GM19239 (cell line): ENCODE measurements at places on chromosomes 3 and 15.

- DNase-seq: no peak
Measured at GRCh38 chr15:87628311-87628710, 628.2 kb downstream of the NTRK3 start.

DNA sequence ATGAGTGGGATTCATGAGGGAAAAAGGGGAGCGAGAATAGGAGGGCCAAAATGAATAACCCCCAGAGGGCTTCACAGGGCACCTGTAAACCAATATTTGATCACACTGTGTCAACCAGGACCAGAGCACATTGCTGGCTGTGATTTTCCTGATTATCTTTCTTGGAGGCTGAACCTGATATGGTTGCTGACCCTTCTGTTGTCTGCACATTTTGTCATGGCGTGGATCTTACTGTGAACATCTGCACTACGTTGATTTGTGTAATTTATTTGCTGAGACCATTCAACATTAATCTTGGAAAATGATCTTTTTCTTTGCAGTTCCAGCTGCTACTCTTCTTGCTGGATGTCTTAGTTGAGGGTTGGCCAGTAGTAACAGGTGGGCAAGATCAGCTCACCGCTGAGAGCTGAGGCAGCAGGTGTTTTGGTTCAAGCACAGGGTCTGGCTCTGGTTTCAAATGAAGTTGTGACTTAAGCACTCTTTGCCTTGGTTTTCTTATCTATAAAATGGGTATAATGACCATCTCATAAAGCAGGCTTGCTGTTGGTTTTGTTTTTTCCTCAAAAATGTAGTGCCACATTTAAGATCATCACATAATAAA, 61.2 kb downstream of the ARHGEF26 start:
- no peak for DNase-seq

DNA sequence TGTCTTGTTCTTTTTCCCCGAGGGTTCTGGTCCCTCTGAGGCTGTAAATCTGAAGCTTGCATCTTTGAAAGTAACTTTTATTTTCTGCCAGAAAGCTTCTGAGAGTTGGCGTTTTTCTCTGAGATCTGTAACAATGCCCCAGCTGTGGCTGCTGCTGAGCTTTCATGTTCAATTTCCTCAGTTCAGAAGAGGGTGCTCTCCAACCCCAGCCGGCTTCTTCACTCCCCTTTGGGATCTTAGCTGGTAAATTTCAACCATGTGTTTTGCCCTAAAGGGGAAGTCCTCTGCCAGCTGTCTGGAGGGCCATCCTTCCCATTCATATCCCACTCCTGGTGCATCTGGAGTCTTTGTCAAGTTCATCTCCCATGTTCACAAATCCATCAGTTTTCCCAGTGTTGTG, 18.3 kb upstream of the CFAP100 start:
- no peak for DNase-seq

GRCh38 chr3:40920041-40920440, 279.3 kb upstream of the CTNNB1 start:
- no peak for DNase-seq

DNA sequence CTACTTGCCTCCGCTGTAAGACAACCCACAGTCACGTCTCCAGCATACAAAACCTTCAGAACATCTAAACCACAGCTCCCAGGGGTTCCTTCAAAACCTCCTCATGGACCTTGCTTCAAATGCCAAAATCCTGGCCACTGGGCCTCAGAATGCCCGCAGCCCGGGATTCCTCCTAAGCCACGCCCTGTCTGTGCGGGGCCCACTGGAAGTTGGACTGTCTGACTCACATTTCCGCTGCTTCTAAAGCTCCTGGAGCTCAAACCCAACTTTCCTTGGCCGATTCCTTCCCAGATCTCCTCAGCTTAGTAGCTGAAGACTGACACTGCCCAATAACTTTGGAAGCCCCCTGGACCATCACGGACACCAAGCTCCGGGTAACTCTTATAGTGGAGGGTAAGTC, 17.9 kb upstream of the OR5H6 start:
- DNase-seq: no peak

GRCh38 chr3:134078169-134078831, 48.6 kb upstream of the SLCO2A1 start:
- no peak for DNase-seq

DNA sequence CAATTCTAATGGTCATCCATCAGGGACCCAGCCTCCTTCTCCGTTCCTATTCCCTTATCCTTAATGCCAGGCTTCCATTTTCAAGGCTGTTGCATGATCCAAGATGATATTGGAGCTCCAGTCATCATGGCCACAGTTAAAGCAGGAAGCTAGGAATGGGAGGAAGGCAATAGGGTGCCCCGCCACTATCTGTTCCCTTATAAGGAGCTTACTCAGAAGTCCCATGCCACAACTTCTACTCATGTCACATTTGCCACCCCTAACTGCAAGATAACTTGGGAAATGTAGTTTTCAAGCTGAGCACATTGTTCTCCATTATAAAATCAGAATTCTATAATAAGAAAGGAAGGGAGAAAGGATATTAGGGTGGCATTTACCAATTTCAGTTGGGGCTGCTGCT, 38.6 kb upstream of the SPSB4 start:
- no peak for DNase-seq

DNA sequence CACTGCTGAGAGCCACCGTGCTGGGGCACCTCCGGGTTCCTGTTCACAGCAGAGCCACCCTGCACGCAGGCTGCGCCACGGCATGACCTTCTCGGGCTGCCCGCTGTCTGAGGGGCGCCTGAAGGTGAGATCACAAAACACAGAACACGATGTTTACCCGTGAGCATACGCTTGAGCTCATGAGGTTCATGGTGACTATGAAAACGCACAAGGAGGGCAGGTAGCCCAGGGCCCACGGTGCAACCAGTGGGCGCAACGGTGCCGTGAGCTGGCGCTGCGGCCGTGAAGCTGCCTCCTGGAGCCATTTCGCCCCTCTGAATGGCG, 36.1 kb downstream of the KLHL25 start:
- DNase-seq: no peak

GRCh38 chr3:46986055-46986730, 6.7 kb downstream of the NBEAL2 start:
- DNase-seq: no peak

DNA sequence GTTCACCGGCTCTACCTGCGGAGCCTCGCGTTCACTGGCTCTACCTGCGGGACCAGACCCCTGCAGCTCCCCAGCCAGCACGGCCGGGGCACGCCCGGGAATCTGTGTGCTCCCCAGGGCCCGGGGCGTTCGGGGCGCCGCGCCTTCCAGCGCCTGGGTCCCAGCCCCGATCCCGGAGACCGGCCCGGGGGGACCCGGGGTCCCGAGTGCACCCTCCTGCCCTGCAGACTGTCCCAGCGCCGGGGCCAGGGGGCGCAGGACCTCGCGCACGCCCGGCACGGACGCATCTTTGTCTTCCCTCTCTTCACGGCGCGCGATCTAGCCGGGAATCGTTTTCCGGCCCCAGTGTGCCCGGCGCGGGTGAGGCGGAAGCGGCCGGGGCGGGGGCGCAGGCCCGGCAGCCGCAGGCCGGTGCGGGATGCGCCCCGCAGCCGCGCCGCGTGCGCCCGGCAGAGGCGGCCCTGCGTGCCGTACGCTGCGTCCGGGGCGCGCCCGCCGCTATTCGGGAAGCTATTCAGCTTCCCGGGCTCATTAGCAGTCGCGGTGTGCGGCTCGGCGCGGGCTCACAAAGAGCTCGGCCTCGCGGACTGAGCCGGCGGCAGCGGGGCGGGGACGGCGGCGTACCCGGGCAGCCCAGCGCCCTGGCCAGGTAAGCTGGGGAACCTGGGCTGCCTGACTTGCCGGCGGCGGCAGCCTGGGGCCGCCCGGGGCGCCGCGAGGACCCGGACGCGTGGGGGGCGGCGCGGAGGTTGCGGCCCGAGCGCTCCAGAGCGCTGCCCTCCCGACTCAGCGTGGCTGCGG, at the start of gene APBA2:
TSS of gene APBA2 (plus strand) at position 345 of the 801 bp plus-strand sequence. CDS start 167,911 bp downstream, outside the sequence.
- DNase-seq: no peak

- no peak for DNase-seq
Measured at GRCh38 chr15:97745481-97746071, 214.9 kb upstream of the ARRDC4 start.

DNA sequence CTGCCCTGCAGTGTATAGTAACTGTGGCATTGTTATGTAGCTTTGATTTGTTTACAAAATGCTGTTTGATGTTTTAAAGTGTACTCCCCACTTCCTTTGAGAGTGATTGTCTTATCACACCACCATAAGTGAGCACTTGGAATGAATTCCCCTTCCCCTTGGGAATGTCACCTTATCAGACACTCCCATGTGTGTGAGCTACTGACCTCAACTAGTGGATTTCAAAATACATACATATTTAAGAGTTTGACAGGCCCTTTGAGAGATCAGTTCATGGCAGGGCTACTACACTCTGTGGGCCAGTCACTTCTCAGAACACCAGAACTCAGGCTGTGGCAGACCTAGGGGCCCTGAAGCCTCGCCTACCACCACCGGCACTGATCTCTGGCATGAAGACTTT, 547.6 kb downstream of the NR2F2 start:
- DNase-seq: no peak
